MM.1S (cell line): ENCODE measurements at places on chromosomes 12 and 14.

DNA sequence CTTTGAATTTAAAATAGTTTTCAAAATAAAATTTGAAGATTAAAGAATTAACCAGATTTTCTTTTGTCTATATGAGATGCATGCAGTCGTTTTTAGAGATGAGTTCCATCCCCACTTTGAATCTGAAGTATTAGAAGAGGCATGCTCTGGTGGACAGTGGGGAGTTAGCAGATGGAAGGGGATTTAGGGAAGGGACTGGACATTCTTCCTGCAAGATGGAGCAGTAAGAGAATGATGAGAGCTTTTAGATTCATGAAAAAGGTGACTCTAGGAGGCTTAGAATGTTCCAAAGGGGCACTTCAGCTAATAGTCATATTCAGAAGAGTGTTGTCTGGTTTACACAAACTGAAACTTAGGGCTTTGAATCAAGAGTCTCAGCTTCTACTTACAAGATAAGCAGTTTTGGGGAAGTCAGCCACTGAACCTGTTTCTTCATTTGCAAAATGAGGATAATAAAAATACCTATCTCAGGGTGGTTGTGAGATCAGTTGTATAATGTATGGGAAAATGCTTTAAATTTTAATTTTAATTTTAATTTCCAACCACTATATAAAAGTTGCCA lies 3.7 kb downstream of the ZBTB1 start:
- peaks cover 22% of the 10 kb centered on the region for H3K4me1 ChIP-seq
- H3K27me3 ChIP-seq: no peaks in the 10 kb centered on the region
- H3K36me3 ChIP-seq: no peaks in the 10 kb centered on the region
- H3K4me3 ChIP-seq: peak overlapping the region; percentile 63
- peak; percentile 46 for DNase-seq
- H3K27ac ChIP-seq: peak overlapping the region; percentile 100; the same call in 1 of the 2 replicates

- no peak for DNase-seq
- H3K27ac ChIP-seq: no peak overlapping the region
- H3K4me1 ChIP-seq: no peaks in the 10 kb centered on the region
Measured at GRCh38 chr12:119692997-119693396, 25.1 kb downstream of the PRKAB1 start.

GRCh38 chr12:132044661-132045412 lies 95.1 kb downstream of the EP400 start:
- H3K27me3 ChIP-seq: no peaks in the 10 kb centered on the region
- DNase-seq: no peak
- no peaks in the 10 kb centered on the region for H3K36me3 ChIP-seq
- no peaks in the 10 kb centered on the region for H3K4me1 ChIP-seq
- H3K27ac ChIP-seq: no peak overlapping the region
- H3K4me3 ChIP-seq: no peak overlapping the region

- peaks cover 21% of the 10 kb centered on the region; the same call in 1 of the 2 replicates for H3K4me1 ChIP-seq
- no peak for DNase-seq
- peaks cover 4% of the 10 kb centered on the region; the same call in 1 of the 2 replicates for H3K36me3 ChIP-seq
- H3K27me3 ChIP-seq: no peaks in the 10 kb centered on the region
- H3K4me3 ChIP-seq: no peak overlapping the region
Measured at GRCh38 chr14:81516986-81517797, 16.5 kb downstream of the SEL1L start.

DNA sequence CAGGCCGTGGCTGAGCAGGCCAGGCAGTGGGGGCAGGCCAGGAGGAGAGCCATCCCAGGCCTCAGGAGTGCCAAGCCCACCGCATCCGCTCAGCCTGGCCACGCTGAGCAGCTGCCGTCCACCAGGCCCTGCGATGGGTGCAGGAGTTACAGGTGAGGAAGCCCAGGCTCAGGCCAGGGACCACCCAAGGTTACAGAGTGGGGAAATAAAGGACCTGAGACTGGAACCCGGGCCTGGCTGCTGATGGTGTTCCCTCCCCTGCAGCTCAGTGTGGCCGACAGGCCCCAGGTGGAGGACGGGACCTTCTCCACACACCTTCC lies 49.0 kb upstream of the DIO3 start:
- H3K27me3 ChIP-seq: peaks cover 4% of the 10 kb centered on the region; the same call in 1 of the 2 replicates
- H3K4me1 ChIP-seq: no peaks in the 10 kb centered on the region
- no peak for DNase-seq
- H3K27ac ChIP-seq: no peak overlapping the region
